ENCODE measurements at places on chromosomes 4 and X.
A peak's percentile ranks its signal among the peaks of the same experiment; 100 is the strongest.

GRCh38 chr4:172202480-172203076 lies 389.4 kb downstream of the GALNTL6 start:
- DNase-seq: no peak

DNA sequence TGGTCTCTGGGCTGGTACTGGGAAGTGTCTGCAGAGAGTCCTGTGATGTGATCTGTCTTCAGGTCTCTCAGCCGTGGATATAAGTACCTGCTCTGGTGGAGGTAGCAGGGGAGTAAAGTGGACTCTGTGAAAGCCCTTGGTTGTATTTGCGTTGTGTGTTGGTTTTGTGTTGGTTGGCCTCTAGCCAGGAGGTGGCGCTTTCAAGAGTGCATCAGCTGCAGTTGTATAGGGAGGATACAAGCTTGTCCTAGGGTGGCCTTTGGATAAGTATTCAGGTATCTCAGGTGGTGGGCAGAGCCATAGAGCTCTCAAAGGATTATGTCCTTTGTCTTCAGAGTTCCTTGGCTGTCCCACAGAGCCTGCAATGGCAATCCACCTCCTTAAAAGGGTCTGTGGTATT lies 111.6 kb downstream of the MAGEB17 start:
- DNase-seq: no peak

DNA sequence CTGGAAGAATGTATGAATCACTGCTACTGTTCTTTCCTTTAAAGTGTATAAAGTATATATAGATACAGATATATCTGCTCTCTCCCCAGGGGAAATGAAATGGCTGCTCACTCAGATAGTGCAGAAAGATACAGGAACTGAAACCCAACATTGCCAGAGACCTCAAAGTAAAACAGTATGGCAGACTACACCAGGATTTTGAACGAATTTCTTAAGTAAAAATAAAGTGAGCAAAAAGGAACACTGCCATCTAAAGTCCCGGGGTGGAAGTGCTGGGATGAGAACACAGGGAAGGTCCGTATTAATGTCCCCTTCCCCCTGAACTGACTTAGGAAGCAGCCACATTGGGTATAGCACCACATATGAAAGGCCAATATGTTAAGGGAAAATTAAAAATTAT lies 93.4 kb downstream of the TMA16 start:
- DNase-seq: peak; percentile 4

DNA sequence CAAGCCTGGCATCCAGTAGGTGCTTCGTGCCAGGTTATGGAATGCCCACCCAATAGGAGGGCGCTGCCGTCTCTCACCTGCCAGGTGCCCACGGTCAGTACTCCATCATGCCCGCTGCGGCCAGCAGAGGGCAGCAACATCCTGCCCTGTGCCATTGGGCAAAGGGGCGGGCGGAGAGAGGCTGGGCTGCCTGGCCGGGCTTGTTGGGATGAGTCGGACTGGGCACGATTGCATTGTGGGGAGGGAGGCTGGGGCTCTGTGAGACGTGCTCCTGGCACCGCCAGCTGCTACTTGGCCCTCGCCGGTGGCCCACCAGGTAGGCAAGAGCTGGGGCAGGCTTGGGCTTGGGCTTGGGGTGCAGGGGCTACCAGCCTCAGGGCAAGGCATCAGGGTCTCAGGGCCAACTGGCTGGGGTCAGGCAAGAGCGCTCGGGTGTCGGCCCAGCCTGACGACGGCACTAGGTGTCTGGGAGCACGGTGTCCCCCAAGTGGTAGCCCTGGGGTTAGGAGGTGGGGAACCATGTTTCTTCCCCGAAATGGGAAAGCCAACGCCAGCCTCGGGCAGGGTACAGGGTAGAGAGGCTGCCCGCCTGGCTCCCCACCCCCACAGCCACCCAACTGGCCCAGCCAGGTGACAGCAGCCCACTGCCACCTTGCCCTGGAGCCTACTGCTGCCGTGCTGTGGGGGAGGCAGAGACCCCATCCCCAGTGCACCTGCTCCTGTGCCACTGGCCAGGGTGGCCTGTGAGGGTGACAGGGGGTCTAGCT lies at the start of gene PLXNB3:
PLXNB3 (plus strand) TSS at position 261 of the 767 bp plus-strand sequence. CDS start 1,287 bp downstream, outside the sequence.
- DNase-seq: peak; percentile 66

DNA sequence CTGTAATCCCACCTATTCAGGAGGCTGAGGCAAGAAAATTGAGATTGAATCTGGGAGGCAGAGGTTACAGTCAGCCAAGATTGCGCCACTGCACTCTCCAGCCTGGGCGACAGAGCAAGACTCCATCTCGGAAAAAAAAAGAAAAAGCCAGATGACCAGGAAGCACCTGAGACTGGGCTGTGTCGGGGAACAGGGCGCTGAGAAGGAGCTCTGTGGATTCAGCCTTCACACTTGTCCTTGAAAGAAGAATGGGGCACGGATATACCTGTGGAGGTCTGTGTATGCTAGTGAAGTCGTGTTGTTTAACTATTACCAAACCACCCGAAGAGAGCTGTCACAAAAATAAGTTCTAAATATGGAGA lies 39.3 kb upstream of the TADA2B start:
- no peak for DNase-seq

- DNase-seq: no peak
These were observed 147.6 kb downstream of the FSTL5 start for GRCh38 chr4:162016219-162016618.

DNA sequence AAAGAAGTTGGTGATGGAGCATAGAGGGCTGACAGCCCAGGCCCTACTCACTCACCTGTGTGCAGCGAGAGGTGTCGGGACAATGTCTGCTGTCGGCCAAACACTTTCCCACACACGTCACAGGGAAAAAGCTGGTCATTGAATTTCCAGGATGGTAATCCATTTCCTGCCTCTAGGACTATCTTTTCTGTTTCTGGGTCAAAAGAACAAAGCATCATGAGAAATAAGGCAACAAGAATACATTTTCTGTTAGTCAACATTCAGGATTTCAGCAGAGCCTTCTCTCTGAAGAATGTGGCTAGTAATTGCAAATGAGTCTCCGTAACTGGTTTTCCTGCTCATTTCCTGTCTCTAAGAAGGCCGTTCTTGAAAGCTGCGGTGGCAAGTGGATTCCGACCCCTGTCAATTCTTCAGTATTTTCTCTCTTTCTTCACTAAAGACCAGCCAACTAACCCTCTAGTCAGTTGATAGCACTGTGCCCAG lies 99.4 kb downstream of the C4orf51 start:
- DNase-seq: no peak

DNA sequence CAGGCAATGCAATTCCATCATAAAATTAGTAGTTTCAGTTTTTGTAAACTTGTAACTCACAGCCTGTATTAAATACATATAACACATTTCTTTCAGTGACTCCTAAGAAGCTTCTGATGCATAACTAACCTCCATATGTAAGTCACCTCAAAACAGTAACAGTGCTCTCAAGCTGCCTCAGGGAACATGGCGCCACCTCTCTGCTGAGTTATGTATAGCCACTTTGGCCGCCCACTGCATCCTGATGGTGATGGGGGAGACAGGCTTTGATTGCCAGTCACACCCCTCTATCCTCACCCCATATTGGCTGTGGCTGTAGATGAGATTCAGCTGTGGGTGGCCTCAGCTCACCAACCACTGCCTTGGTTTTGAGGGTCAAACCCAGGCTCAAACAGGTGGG lies 54.3 kb downstream of the LRBA start:
- DNase-seq: peak; percentile 19

- no peak for DNase-seq
These were observed 10.2 kb downstream of the BEND2 start for GRCh38 chrX:18210470-18210869.

DNA sequence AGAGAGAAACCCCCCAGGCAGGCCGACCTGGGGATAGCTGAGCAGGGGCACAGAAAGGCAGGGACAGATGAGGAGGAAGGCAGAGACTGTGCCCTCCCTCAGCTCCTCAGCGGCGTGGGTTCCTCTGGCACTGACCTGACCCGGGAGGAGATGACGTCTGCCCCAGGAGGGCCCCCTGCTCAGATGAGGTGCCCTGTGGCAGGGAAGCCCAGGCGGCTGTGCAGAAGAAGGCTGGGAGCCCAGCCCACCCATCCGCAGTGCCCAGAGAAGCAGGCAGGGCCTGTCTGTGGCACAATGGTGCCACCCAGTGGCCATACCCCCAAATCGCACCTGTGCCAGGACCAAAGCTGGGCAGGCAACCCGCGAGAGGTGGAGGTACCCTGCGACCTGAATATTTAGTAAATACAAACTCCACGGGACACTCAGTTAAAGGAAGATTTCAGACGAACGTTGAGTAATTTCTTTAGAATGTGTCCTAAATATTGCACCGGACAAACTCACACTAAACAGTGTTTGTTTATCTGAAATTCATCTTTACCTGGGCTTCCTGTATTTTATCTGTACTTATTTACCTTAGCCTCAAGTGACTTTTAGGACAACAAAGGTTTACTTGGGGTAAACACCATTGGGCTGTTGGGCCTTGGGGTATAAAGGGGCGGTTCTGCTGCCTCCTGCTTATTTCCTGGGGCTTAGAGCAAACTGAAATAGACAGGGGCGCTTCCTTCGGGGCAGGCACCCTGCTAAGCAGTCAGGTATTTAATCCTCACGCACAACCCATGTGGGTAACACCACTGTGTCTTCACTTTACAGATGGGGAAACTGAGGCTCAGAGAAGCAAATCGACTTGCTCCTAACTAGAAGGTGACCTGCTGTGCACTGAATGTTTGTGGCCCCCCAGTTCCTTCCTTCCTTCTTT lies 46.5 kb upstream of the HMX1 start:
- peak; percentile 76 for DNase-seq

- DNase-seq: no peak
These were observed 26.7 kb upstream of the FGFR3 start for GRCh38 chr4:1766106-1767060.

- no peak for DNase-seq
These were observed 19.3 kb upstream of the RASL11B start for GRCh38 chr4:52842792-52843191.

GRCh38 chr4:142600952-142601351 lies 245.1 kb downstream of the INPP4B start:
- DNase-seq: no peak

GRCh38 chr4:122968227-122968812 lies 45.9 kb upstream of the NUDT6 start:
- DNase-seq: no peak

DNA sequence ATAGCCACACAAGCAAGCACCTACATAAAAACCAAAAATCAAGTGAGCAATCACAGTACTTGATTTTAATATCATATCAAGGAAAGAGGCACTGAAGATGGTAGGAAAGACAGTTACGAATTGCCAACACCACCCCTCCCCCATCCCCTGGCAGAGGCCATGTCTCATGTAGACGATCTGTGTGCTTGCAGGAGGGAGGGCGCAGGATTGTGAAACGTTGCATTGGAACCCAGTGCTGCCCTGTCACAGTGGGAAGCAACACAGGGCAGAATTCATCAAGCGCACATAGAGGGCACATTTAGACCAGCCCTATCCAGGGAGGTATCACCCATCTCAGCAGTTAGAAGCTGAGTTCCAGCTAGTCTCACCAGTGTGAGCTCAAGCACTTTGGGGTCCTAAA lies 359.8 kb downstream of the DMD start:
- no peak for DNase-seq

- DNase-seq: no peak
These were observed 1453.4 kb downstream of the STIM2 start for GRCh38 chr4:28313729-28314713.

DNA sequence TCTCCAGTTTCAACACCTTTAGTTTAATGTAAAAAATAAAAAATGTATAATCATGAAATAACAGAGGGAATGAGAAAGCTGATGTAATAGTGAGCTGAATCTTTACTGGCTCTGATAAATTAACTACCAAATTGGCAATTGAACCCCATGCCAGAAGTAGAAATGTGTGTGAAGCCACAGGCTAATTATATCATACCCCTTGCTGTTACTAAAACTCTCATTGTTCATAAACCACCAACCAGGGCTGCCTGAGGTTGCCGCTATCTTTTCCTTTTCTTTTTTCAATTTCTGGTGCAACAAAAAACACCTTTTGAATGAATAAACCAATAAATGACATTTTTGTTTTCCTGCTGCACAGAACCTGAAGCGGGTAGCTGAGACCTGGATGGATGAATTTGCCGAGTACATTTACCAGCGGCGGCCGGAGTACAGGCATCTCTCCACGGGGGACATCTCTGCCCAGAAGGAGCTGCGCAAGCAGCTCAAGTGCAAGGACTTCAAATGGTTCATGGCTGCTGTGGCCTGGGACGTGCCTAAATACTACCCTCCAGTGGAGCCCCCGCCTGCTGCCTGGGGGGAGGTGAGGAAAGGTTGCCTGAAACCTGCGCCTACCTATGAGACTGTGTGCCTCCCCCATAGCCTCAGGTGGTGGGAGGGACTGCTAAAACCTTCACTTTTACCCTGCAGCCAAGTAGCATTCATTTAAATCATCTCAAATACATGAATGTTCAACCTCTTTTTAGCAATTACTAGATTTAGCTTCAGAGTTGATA lies 216.7 kb upstream of the GALNT7 start:
- DNase-seq: no peak

GRCh38 chr4:153013202-153013977 lies 77.3 kb downstream of the FHDC1 start:
- DNase-seq: no peak

GRCh38 chr4:113409181-113409580 lies 352.4 kb downstream of the CAMK2D start:
- no peak for DNase-seq

- DNase-seq: no peak
These were observed 21.0 kb downstream of the S100G start for GRCh38 chrX:16671005-16671404.

DNA sequence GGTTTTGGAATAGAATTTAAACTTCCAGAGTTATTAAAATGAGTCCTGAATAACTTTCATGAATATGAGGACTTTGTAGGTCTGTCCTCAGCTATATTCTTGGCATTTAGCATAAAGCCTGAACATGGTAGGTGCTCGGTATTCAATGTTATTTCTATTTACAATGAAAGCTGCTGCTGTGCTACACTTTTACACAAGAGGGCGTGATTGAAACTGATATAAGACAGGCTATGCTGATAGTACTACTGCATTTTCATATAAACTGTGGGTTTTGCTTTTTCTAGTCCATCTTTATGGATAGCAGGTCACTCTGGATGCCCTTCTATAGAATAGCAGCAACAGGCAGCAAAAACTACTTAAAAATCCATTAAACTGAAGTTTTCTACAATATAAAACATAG lies 12.3 kb upstream of the GNPDA2 start:
- DNase-seq: no peak

DNA sequence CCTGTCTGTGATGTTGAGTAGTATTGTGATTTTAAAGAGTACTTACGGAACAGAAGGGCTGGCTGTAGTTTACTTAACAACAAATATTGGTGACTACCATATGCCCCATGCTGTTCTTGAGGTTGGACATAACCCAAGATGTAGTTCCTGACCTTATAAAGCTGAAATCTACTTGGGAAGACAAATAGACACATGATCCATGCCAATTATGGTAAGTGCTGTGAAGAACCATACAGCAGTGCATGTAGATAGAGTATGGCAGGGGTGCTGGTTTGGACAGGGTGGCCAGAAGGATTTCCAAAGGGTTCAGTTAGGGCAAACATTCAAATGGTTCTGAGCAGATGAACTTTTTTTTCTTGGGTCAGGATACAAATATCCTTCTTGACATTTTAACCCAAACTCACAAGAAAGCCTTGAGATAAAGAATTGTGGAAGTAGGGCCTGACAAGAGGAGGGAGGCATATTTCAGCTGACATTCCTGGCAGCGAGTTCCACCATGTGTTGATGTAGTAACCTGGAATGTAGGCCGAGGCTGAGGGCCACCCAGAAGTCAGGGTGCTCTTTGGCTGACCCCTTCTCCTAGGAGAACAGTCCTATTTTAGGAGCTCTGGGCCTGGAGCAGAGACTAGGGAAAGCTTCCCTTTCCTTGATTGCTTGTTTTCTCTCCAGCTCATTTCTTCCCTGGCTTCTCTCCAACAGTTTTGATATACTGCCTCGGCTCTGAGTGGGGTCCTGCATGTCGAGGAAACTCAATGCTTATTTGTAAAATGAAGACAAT lies 74.2 kb downstream of the FREM3 start:
- DNase-seq: no peak
